Thyroid gland (tissue), 4 donors: ENCODE measurements at places on chromosomes 2 and 18. TPM values are rescaled to one million over a fixed set of nuclear protein-coding genes. Genes with fewer than 3 reads are reported as not detected.

DNA sequence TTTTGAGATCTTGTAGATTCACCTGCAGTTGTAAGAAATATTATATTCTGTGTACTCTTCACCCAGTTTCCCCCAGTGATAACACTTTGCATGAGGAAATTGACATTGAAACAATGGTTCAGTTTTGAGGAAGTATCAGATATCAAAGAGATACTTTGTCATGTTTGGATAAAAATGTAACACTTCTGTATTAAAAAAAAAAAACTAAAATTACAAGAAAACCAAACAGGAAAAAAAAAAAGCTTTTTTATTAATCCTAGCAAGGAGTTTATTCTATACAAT lies 204.0 kb downstream of the ARL4C start:
- H3K4me1 ChIP-seq: no peaks in the 10 kb centered on the region
- H3K4me3 ChIP-seq: no peak overlapping the region
- H3K27me3 ChIP-seq: no peaks in the 10 kb centered on the region
- no peak overlapping the region for H3K27ac ChIP-seq
- no peaks in the 10 kb centered on the region for H3K36me3 ChIP-seq

Gene MYO3B
- total RNA-seq: 7.4 TPM

GRCh38 chr2:219025637-219026585 lies 15.4 kb downstream of the CFAP65 start:
- no peaks in the 10 kb centered on the region for H3K36me3 ChIP-seq
- H3K4me1 ChIP-seq: no peaks in the 10 kb centered on the region
- no peak for DNase-seq
- no peak overlapping the region for H3K27ac ChIP-seq
- H3K4me3 ChIP-seq: no peak overlapping the region

- no peak overlapping the region for H3K4me3 ChIP-seq
- no peaks in the 10 kb centered on the region for H3K27me3 ChIP-seq
- peaks cover 2% of the 10 kb centered on the region for H3K4me1 ChIP-seq
- H3K36me3 ChIP-seq: peaks cover 20% of the 10 kb centered on the region
- no peak overlapping the region for H3K27ac ChIP-seq
These were observed 77.9 kb upstream of the FAM124B start for GRCh38 chr2:224479826-224480225.

Gene FSHR
- not detected for total RNA-seq

- H3K4me1 ChIP-seq: peaks cover 67% of the 10 kb centered on the region
- peak overlapping the region; percentile 43 for H3K4me3 ChIP-seq
- no peak for DNase-seq
These were observed 421 bp upstream of the VAMP5 start for GRCh38 chr2:85583667-85584353.

Gene HOXD10
- 0.54 TPM for total RNA-seq

DNA sequence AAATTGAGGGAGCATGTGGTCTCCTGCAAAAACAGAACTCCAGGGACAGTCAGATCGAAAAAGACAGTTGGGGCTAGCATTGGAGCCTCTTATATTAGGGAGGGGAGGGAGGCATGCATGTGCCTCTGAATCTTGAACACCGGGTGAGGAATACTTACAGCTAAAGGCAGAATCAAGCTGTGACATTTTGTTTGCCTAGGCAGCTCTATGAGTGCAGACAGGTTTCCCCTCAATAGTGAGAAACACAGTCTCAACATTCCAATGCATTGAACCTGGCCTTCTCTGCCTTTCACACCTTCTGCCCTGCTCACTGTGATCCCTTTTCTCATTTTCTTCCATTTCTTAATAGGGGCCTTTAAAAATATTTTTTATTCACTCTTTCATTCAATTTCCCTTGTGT lies 140.4 kb downstream of the THSD7B start:
- no peak overlapping the region for H3K4me3 ChIP-seq
- H3K4me1 ChIP-seq: no peaks in the 10 kb centered on the region
- no peak for DNase-seq
- H3K27ac ChIP-seq: no peak overlapping the region
- H3K36me3 ChIP-seq: no peaks in the 10 kb centered on the region
